ENCODE measurements at places on chromosomes 4 and X.

DNA sequence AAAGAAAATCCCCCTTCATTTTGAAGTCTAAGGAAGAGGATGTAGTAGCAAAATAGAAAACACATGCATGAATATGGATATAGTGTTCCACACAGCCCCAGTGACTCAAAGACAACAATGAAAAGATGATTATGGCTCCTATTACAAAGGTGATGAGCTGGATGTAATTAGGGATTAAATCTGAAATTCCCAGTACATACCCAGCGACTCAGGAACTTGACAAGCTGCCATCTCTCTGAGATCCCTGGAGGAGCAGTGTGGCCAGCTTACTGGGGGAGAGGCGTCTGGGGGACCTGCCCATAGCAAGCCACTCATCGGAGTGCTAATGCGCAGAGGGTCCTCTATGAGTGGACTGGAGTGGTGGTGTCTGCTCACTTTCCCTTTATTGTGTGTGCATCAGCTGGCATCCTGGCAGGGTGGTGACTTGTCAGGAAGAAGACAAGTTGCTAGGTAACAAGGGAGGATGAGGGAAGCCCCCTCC lies 42.7 kb upstream of the MGST2 start:
- DNase-seq = no peak

- DNase-seq = no peak
These were observed 48.0 kb downstream of the RASL11B start for GRCh38 chr4:52910115-52910514.

DNA sequence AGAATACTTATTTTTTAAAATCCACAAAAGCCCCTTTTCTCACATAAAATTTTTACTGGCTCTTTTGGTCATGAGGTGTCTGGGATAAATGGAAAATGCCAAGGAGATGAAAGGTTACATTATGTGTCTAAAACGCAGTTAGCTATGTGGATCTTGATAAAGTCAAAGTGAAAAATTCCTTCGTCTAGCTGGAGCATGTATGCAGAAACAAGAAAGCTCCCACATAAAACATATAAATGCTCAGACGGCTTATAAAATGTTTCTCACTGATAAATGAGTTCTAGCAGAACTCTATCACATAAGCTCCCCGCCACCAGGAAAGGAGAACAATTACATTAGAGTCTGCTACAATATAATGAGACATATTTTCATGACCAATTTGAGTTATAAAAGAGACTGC lies 83.8 kb downstream of the TBC1D9 start:
- DNase-seq = no peak

GRCh38 chrX:44874420-44875184 lies 1.6 kb downstream of the KDM6A start:
- peak; percentile 36 for DNase-seq

DNA sequence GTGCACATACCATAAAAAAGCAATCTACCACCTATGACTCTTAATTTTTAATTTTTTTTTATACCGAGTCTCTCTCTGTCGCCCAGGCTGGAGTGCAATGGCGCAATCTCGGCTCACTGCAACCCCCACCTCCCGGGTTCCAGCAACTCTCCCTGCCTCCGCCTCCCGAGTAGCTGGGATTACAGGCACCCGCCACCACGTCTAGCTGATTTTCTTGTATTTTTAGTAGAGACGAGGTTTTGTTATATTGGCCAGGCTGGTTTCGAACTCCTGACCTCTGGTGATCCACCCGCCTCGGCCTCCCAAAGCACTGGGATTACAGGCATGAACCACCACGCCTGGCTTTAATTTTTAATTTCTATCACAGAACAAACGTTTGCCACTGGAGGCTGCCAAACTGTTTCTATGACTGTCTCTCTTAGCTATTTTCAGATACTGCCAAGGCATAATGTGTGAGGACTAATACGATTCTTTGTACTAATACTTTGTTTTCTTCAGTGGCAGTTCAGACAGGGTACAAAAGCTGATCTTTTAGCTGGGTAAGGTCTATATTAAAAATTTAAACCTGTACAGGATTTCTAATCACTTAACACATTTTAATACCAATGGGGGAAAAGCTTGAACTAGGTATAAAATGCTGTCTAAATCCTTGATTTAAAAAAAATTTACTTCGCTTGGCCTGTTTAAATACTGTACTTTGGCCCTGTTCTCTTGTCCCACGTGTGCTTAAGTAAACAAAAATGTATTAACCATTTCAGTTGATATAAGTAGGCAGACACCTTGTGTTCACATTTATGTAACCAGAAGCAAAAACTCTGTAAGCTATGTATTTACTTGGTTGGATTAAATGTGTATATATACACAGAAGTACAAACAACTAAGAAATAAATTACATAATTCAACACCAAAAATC lies 2.3 kb downstream of the PGRMC2 start:
- DNase-seq = no peak

DNA sequence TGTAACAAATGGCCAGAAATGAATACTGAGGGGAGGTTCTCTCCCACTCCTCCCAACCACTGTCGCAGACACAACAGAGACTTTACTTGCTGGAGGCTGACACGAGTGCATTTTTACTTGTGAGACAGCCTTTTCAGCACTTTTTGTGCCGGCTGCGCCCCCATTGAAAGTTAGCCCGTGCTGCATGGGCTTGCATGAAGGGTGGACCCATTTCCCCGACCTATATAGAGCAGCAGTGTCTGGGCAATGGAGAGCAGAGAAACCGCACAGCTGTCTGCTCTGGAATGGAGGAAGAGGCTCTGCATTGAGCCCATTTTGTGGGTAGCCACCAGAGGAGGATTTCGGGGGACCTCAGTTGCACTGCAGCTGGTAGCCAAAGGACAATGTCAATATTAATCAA lies 208.8 kb downstream of the UGT8 start:
- DNase-seq = no peak

DNA sequence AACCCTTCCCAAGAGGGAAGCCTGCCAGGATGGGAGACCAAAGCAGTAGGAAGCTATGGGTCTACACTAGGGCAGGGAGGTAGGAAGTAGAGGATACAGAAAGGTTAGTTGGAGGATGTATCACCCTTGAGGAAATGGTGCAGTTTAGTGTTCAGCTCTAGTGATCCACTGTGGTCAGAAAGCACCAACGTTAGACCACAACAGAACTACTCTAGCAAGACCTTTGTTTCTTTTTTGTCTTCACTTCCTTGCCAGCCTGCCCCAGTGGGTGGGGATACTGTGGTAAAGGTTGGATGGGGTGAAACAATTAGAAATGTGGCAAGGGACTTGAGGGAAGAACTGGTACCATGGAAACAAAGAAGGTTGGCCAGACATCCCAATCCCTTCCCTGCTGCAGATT lies 83.3 kb downstream of the DDIT4L start:
- DNase-seq = no peak

GRCh38 chr4:2598511-2599303 lies 62.3 kb downstream of the FAM193A start:
- no peak for DNase-seq

DNA sequence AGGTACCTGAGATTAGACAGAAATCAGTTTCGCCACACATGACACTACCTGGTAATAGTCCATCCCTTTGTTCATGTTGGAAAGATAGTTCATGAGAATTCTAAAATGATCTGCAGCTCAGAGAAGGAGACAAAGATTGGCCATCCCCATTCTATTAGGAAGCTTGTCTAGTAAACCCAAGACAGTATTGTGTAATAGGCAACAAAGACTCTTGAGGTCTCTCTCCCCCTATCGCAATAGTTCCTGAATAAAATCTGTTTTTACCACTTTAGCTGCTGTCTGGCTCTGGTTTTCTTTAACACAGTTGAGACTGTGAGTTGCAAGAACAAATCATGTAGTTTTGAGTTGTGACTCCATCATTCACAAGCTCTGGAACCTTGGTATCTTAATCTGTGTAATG lies 14.8 kb upstream of the BBS7 start:
- no peak for DNase-seq

- DNase-seq = peak; percentile 28
These were observed 63.5 kb downstream of the GPC3 start for GRCh38 chrX:133921764-133922389.

DNA sequence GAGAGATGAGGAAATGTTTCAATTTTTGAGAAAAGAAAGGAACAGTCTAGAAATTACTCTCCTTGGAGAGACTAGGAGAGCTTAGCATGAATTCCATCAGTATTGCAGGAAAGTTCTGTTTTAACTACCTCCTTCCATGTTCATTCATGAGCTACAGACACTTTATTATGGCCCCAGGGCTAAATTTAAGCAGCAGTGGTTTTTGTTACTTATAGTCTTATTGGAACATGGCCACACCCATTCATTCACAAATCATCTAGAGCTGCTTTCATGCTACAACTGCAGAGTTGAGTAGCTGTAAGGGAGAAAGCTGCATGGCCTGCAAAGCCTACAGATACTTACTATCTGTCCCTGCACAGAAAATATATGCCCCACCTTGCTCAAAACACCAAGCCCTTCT lies 81.7 kb downstream of the SHISA3 start:
- no peak for DNase-seq

GRCh38 chrX:118502161-118502789 lies 6.7 kb downstream of the DOCK11 start:
- no peak for DNase-seq

DNA sequence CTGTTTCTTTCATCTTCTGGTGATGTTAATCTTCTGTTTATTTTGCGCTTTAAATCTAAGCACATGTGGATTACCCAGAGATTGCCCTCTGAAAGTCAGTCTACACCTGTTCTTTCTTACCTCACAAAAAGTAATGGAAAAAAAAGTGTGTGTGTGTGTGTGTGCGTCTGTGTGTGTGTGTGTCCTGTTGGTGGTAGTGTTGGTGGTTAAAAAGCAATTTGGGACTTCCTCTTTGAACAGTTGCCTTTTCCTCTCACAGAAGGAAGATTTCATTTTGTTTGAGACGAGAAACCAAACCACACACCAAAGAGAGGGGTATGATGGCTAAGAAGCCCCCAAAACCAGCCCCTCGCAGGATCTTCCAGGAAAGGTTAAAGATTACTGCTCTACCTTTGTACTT lies at the start of gene STAP1:
Gene STAP1 (plus strand): TSS at position 235 of the 400 bp plus-strand sequence. CDS start 83 bp downstream, at position 318.
- DNase-seq = no peak

DNA sequence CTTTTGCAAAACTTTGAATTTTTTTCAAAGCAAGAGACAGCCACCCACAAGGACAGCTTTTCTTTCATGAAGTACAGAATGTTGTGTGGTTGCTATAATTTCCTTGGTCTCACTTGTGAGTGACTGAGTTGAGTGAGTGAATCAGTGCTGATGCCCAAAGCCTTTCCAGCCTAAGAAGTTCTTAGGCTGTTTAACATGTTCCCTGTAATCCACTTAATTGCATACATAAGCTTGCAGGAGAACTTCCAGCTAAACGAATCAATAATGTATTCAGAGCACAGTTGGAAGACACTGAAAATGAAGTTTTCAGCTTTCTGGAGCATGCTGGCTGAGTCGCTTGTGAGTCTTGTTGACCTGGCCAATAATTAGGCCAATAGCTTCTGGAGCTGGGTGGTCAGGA lies 42.0 kb upstream of the GK2 start:
- DNase-seq = no peak

- DNase-seq = no peak
These were observed 255.6 kb upstream of the JADE1 start for GRCh38 chr4:128553686-128554515.

- no peak for DNase-seq
These were observed 24.4 kb upstream of the DYNLT3 start for GRCh38 chrX:37871626-37872302.

GRCh38 chr4:153318696-153319320 lies 25.7 kb upstream of the MND1 start:
- DNase-seq = peak; percentile 46

GRCh38 chr4:4507923-4508322 lies 33.9 kb downstream of the STX18 start:
- no peak for DNase-seq

DNA sequence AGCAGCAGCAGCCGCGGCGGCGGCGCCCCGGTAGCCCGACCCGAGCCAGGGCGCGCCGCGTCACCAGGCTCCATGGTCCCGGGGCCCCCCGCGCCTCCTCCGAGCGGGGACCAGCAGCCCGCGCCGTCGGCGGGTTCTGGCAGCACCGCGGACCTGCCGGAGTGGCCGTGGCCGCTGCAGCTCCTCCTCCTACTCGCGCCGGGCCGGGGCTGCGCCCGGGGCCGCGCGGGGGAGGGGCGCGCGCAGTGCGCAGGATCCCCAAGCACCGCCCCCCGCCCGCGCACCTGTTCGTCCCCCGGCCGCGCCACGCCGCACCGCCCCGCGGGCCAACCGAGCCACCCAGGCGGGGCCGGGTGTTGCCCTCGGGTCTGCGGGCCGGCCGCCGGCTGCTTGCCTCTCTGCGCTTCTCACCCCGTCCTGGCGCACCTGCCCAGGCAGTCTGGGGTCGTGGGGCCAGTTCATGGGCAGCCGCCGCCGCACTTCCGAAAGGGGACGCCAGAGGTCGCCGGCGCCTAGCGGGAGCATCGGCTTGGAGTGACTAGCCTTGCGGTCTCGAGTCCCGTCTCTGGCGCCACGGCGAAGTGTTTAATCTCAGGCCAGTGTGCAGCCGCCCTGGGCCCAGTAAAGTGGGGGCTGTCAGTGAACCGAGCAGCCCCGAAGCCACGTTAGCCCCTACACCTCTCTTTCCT lies at the start of gene SLC9A7:
Gene SLC9A7 (minus strand): TSS at position 163 of the 689 bp plus-strand sequence. CDS start 89 bp downstream, at position 74.
- DNase-seq = peak; percentile 60

GRCh38 chrX:1606496-1606895 lies 8.4 kb upstream of the ASMT start:
- no peak for DNase-seq

GRCh38 chr4:60194214-60194613 lies 1005.9 kb upstream of the ADGRL3 start:
- DNase-seq = no peak

GRCh38 chr4:165779950-165780670 lies 92.9 kb upstream of the TLL1 start:
- DNase-seq = no peak

GRCh38 chr4:73704314-73705055 lies 35.9 kb upstream of the CXCL8 start:
- no peak for DNase-seq
